ENCODE measurements at places on chromosomes 7 and 10. TPM values are rescaled to one million over a fixed set of nuclear protein-coding genes. Genes with fewer than 3 reads are reported as not detected.

MKX gene
- total RNA-seq: 1.3 TPM

DNA sequence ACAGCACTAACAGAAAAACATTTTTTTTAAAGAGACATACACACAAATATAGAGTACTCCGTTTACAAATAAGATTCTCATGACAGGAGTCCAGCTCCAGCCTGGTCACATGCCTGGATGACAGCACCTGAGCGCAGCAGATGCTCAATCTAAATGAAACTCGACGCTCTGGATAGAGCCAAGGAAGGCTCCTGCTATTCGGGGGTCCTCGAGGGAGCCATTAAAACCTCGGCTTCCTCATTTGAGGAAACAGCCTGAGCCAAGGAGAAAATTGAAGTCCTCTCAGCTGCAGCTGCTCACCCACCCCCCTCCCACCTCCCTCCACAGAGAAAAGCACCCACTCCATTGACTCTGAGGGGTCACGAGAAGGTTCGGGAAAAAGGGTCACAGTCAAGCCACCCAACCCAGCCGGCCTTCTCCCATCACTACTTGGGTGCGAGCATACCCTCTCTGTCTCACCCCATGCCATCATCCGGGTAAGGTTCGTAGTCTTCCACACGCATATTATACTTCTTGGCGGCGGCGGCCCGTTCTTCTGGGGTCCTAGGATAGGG, 673 bp downstream of the NDUFB8 start:
- DNase-seq: no peak

MACC1 gene
- total RNA-seq: 15.9 TPM

DNA sequence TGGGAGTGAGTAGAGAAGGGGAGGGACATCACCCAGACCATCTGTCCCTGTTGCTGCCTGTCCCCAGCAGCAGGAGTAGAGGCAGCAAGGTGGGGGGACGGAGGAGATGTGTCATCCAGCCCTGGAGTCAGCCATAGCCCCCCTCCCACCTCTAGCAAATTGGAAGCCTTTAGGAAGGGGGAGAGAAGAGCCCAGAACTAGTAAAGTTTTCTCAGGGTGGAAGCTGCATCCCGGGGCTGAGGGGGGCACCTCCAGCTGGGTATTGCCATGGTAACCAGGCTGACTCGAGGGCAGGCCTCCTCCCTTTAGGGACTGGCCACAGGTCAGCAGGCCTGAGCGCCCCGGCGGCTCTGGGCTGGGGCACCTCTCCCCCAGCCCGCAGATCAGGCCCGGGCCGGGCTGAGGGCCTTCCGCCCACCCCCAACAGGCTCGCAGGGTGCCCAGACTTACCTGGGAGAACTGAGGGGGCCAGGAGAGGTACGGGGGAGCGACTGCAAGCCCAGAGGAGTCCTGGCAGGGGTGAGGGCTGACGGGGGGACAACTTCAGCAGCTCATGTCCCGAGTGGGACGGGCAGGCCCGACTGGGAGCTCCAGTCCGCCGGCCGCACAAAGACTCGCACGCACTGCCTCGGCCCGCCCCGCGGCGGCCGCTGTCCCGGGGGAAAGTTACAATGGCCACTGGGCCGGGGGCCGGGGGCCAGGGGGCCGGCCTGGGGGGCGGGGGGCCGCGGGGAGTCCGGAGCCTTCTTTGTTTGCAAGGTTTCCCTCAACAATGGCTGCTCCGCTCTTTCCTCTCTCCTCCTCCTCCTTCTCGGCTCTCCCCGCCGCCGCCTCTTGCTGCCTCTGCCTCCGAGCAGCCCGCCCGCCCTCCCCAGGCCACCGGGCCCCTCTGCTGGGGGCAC, 6.0 kb downstream of the LDB1 start:
- peak; percentile 88 for DNase-seq

- DNase-seq: no peak
Observed at GRCh38 chr10:116158036-116158435, 115.0 kb downstream of the GFRA1 start.

PDE6C gene
- total RNA-seq: not detected

CYP2C9 gene
- 1.4 TPM for total RNA-seq

GRCh38 chr7:96004578-96004977, 232.2 kb downstream of the DYNC1I1 start:
- no peak for DNase-seq

DRGX gene
- not detected for total RNA-seq

PPP1R17 gene
- total RNA-seq: not detected

GRCh38 chr10:84243759-84244158, 1.1 kb upstream of the RGR start:
- no peak for DNase-seq

DNA sequence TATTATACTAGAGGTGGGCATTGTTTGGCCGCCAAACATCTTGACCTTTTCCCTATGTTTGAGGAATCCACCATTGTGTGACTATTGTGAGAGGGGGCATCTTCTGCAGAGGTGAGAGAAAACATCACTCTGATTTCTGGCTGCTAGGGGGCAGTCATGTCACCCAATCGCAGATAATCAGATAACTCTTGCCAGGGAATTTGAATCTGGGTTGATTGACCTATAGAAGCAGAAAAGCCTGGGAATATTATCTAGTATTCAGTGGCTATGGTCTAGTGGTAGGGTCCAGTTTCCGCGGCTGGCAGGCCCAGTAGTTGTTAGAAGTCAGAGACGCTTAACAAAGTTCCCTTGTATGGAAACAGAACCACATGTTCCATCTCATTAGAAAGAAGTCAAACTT, 808.5 kb downstream of the PHTF2 start:
- no peak for DNase-seq

GRCh38 chr10:126074291-126074690, 177.9 kb downstream of the FANK1 start:
- DNase-seq: no peak

TAS2R3 gene
- total RNA-seq: 1.3 TPM

DNA sequence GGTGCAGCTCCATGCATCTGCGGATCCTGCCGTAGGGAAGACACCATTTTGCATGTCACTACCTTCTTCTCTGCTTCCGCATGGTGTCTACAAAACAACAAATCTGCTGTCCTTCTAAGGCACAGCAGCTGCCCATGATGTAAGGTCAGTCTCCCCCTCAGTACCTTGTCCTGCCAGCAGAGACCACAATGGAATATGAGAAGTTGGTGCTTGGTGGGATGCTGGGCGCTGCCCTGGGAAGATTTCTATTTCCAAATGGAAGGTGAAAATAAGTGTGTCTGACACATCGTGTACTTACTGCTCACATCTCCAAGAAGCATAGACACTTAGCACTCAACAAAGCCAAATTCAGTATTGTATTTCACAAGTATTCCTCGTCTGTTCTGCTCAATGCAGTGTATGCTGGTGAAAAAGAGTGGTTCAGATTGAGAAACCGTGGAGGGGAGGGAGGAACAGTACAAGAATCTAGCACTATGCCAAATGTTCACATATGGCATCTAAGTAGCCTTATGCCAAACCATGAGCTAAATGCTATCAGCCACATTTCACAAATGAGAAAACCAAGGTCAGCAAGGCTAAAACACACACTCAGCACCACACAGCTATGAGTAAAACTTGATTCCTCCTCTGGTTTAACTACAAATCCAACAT, 95.0 kb downstream of the GRB10 start:
- DNase-seq: no peak

ZCCHC24 gene
- total RNA-seq: 16.8 TPM

DNA sequence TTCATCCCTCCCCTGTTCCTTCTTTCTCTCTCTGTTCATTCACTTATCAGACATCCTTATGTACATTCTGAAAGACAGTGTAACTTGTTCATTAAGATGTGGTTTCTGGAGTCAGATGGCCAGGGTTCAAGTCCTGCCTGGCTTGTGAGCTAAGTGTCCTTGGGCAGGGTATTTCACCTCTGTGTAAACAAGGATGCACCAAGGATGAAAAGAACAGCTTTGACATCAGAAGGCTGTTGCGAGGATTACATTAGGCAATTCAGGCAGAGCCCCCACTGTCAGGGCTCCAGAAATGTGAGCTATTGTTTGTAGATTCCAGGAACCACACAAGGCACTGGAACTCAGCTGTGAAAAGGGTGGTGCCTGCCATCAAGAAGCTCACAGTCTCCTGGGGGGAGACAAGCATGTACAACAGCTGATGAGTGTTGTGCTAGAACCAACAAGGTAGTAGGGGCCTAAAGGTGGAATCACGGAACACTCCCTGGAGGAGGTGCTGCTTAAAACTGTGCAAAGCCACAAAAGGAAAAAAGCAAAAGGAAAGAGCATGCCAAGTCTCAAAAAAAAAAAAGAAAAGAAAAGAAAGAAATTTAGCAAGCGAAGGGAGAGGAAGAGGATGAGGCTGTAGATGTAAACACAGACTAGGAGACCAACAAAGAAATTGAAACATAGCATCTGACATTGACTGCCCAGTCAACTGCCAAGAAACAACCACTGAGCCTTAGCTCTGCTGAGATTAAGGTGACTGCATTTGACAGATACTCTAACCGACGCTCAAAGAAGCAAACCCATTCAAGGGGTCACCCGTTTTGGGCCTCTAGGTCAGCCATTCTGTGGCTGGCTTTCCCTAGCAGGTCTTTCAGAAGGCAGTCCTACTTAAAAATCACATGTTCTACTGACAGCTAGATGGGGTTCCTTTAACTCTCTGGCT, 12.5 kb downstream of the PDLIM1 start:
- no peak for DNase-seq

KCNH2 gene
- 0.21 TPM for total RNA-seq

GRCh38 chr7:24665564-24666294, 91.5 kb downstream of the GSDME start:
- DNase-seq: no peak

DNA sequence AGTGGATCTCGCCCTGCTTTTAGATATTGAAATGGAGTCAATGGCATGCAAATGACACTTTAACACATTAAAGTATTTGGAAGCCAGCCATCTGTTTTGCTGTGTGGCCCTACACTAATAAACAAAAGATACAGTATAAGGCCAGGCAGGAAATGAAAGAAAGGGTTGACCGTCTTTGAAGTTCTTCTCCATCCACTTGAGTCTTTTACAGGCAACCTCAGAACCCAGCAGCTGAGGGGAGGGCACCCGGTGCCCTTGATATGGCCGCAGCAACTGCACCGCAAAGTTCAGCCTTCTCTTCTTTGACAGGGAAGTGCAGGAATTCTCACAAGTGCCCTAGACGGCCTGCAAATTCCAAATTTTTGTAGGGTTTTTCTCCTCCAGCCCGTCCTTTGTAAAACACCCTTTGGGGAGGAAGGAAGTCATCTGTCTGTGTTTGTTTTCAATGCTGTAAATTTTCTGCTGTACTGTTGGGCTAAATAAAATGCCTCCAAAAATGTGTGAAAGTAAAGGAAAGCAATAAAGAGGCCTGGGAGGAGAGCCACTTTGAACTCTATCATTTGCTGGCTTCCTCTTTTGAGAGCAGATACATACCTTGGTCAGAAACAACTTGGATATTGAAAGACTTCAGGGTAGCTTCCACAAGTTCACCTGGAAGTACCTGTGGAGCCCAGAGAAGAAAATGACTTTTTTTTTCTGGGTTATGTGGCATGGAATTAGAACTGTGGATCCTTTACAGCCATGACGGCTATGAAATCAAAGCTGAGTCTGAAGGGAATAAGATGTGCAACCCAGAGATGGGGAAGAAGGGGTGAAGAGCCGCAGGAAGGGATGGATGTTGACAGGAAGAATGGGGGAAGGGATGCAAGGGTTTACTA, 3.6 kb downstream of the HOXA1 start:
- no peak for DNase-seq

- DNase-seq: no peak
Observed at GRCh38 chr7:131328377-131329175, 900 bp downstream of the MKLN1 start.
